Tongue (tissue), 3 donors: ENCODE measurements at places on chromosomes 4 and X. TPM values are rescaled to one million over a fixed set of nuclear protein-coding genes. Genes with fewer than 3 reads are reported as not detected.

- peak; percentile 83 for DNase-seq
Observed at GRCh38 chrX:2538031-2538757, 37.4 kb upstream of the DHRSX start.

DNA sequence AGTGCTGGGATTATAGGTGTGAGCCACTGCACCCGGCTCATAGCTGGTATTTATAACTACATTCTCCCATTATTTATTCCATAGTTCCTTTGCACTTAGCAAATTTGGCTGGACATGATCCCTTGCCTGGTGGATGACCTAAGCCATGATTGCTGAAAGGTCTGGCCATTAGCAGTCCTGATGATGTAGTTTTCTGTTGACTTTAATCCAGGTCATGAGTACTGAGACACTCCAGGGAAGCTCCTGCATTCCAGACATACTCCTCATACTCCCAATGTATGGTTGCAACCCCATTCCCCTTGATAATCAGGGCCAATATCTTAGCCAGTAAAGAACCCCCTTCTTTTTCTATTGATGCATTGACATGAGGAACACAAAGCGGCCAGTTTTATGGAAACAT, 24.4 kb upstream of the MGST2 start:
- no peak for DNase-seq

GRCh38 chr4:118993333-118993732, 104.7 kb downstream of the SYNPO2 start:
- DNase-seq = no peak

DNA sequence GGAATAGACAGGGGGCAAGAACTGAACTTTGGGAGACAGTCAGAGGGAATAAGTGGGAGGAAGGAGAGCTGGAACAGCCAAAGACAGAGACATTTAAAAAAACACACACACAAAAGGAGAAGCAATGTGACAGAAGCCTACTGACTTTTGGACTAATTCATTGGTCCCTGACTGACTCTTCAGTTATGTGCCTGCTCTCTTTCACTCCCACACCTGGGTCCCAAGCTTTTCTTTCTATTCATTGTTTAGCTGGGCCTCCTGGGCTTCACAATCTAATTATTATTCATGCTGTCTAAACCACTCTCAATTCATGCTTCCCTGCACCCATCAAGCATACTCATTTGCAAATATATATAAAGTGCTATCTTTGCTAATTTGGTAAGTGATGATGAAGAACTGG, 139.2 kb upstream of the IRS4 start:
- no peak for DNase-seq

- no peak for DNase-seq
Observed at GRCh38 chrX:265502-265901, 15.7 kb upstream of the PLCXD1 start.

GRCh38 chr4:2272828-2273120, 10.9 kb upstream of the MXD4 start:
- DNase-seq = no peak

GRCh38 chr4:52638717-52639116, 20.4 kb downstream of the USP46 start:
- no peak for DNase-seq

GRCh38 chr4:169765835-169766234, 8.1 kb upstream of the HPF1 start:
- DNase-seq = no peak

DNA sequence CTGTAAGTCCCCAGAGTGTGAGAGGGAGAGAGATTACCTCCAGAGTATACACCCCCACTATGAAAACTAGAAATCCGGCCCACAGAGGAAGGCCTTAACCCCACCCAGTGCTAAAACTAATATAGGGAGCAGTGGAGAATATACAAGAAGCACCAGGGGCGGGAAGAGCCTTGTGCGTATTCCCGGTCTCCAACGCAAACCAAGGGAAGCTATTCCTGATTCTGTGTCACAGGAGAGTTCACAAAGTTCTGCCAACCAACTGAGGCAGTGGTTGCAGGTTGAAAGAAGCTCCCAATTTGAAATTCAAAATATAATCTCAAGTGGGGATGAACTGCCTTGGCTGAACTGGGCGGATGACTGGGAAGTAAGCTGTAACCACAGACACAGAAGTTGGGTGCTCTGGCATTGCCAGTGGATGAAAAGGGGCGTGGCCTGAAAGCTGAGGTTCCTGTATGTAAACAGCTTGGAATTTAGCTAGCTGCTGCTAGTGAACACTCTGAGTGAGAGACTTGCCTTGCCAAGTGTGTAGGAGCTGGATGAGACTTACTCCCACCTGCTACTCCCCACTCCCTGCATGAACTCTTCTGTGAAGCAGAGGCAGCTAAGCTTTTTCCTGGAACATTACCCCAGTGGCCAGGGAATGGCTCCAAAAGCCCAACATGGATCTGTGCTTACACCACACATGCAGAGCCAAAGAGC, 32.7 kb downstream of the ELF2 start:
- DNase-seq = peak; percentile 72

GRCh38 chr4:156870861-156871260, 100.7 kb downstream of the PDGFC start:
- peak; percentile 33 for DNase-seq

GRCh38 chr4:108080747-108081146, 88.0 kb downstream of the LEF1 start:
- DNase-seq = no peak

DNA sequence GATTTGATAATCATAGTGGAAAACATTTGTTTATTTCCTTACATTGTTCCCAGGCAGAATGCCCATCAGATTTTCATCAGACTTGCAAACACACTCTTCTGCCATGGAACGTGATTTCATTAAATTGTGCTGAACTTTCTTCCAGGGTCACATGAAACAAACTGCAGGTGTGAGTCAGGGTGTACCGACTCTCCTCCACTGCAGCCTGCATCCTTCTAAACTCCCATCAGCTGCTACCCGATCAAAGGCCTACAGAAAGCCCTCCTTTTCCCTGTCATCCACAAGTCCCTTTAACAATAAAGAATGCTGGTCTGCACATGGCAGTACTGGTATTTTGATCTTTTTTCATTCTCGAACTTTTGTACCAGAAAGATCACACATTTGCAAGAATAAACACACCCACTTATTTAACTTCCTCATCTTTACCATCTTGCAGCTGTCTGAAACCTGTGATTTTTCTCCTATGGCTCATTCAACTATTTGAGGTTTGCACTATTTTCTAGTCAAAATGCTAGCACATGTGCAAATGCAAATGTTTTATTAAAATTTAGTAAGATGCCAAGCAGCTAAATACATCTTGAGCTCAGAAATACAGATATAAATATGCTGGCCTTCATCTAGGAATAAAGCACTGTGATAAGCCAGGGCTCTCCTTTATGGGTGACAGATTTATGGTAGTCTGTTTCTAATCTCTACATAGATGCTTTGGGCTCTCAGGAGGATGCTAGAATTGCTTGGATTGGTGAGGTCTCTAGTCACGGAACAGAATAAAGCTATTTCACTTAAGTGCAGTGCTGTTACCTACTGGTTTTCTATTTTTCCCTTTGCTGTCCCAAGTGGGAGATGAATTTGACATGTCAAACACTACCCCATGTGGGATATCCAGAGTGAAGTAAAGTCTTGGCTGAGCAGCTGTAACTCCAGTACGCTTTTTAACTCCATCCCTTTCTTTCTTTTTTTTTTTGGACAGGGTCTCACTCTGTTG, 25.8 kb upstream of the ARHGAP24 start:
- no peak for DNase-seq

DNA sequence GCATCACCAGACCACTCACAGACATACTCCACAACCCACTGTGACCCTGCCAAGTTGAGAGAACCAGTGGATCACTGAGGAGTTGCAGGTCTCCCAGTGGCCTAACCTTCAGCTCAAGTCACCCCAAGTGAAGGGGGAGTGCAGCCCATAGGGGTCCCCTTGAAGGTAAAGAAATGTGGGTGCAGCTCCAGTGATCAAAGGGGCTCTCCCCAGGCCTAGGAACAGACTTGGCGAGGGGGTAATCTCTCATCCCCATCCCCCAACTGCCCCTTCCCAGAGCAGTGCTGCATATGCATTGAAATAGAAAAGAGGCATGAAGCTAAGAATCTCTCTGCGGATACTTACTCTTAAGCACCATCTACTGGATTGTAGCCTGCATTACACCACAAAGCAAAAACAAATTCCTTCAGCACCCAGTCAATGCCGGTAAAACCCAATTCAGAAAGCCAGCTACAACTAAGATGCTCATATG, 27.0 kb downstream of the MAGEE1 start:
- DNase-seq = peak; percentile 12

DNA sequence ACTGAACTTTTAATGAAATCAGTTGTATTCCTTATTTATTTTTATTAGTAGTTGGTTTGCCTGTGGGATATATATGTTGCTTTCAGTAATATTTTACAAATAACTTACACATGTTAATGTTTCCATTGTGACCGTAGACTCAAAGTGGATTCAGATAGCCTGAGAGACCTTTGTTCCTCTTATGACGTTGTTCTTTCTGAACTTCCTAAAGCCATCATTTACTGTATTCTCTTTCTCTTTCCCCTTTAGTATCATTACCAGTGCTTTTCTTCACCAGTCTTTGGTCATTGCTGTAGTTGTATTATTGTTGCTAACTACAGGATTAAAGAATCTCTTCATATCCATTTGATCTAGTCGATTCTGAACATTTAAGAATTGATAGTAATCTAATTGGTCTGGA, 4.3 kb downstream of the STIM2 start:
- no peak for DNase-seq

NIPAL1 gene
- 6.9 TPM for total RNA-seq

TEX13B gene
- total RNA-seq = not detected

GPM6B gene
- total RNA-seq = 38.9 TPM

IGSF1 gene
- 69.3 TPM for total RNA-seq

POLN gene
- total RNA-seq = 7.6 TPM
